ENCODE measurements at places on chromosomes 3 and 15.

DNA sequence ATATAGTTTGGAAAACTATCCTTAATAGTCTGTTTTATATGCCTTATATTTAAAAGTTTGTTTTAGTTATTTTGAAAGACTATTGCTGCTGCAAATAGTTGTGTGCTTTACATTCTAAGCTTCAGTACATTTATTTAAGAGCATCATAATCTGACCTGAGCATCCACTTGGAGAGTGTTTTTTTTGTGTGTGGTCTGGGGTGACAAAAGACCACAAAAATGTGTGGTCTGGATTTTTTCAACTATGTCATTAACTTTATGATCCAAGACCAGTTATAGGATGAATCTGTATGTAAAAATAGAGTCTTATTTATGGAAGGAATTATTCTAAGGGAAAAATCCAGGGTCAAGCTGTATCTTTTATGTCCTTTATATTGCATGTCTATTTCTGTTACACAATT lies 77.4 kb downstream of the SLTM start:
- DNase-seq: no peak

DNA sequence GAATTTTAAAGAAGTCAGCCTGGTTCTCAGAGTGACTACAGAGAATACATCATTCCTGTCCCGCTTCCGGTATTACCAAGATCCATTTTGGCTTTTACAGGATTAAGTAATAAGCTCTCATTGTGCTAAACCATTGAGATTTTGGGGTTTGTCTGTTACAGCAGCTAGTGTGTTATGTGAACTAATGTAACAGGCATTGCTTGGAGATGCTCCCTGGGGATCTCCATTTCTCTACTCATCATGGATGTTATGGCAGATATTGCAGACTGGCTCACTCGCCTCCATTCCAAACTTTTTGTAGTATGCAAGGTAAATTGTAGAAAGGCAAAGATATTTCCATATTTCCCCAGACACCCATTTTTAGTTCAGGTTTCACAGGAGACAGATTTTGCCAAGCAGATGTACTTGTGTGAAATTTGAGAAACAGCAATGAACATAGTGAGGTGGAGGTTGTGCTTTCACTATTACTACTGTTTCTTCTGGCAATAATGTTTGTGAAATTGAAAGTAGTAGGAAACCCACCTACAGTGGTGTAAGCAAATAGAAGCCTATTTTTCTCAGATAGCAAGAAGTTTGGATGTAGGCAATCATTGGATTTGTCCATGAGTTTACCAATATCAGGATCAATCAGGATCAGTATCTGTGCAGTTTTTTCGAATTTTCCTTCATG lies 177.1 kb upstream of the GALNT15 start:
- DNase-seq: no peak

DNA sequence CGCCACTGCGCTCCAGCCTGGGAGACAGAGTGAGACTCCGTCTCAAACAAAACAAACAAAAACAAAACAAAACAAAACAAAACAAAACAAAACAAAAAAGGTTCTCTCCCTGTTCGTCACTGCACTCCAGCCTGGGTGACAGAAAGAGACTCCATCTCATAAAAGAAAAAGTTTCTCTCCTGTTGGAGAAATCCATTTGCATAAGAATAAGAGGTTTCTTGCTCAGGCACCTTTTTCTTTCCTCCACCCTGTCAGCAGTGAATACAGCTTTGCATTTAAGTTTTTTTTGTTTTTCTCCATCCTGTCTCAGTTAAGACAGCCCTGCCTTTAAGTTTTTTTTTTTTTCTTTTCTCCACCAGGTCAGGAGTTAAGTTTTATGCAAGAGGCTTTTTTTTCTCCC lies 109.5 kb downstream of the DPH6 start:
- DNase-seq: no peak

GRCh38 chr3:127209155-127209839 lies 16.4 kb downstream of the PRR23E start:
- DNase-seq: peak; percentile 77

- peak; percentile 76 for DNase-seq
These were observed 47.4 kb upstream of the CRTC3 start for GRCh38 chr15:90482124-90483011.

DNA sequence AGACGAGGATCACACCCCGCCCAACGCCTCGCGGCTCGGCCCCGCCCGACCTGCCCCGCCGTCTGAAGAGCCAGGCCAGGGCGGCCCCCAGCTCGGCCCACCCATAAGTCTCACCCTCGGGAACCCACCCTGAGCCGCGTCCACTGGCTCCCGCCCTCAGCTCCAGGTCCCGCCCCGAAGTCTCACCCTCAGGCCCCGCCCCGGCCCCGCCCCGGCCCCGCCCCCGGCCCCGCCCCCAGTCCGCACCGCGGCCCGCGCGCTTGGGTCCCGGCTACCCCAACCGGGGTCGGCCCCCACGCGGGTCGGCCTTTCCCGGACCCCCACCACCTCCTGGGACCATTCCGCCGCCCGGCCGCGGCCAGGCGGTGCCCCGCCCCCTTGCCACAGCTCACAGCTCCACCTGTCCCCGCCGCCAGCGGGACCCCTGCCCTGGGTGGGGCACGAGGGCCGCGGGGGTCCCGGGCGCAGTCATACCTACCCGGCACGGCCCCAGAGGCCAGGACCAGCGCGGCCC lies 489 bp downstream of the CSPG5 start:
- DNase-seq: peak; percentile 24

DNA sequence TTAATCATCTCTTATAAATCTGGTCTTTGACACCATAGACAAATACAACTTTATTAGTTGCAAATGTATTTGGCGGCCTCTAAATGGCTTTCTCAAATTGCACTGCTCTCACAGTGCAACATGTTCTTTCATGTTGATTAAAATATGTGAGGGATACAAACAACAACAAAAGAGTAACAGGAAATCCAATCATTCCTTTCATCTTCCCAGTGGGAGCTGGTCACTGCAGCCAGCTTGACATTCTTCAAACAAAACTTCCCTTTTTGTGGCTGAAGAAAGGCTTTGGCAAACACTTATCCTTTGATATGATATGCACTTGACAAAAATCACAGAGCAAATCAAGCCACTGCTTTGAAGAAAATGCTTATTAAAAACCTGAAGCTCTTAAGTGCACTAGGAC lies 973.6 kb downstream of the EPHA3 start:
- peak; percentile 22 for DNase-seq

GRCh38 chr3:38167591-38167990 lies 2.3 kb downstream of the OXSR1 start:
- DNase-seq: no peak

GRCh38 chr15:44035781-44036699 lies 159.0 kb downstream of the FRMD5 start:
- no peak for DNase-seq

- peak; percentile 53 for DNase-seq
These were observed 26.3 kb downstream of the CDIN1 start for GRCh38 chr15:36605604-36606263.

- DNase-seq: peak; percentile 88
These were observed 1.1 kb downstream of the PLXND1 start for GRCh38 chr3:129605203-129605921.

DNA sequence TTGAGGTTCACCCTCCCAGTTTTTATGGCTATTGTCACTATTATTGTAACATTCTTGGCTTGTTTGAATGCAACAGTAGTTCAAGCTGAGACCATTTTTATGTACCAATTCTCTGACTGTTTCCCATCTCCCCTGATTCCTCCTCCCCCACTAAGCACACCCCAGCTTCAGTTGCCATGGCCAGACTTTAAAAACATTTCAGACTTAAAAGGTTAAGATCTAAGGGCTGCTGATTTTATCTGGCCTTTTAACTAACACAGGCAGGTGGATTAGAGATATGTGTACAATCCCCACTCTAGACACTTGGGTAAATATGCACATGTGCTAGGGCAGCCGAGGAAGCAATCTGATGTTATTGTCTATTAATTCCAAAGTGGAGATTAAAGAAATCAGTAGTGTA lies 386.3 kb upstream of the NR2F2 start:
- DNase-seq: no peak

DNA sequence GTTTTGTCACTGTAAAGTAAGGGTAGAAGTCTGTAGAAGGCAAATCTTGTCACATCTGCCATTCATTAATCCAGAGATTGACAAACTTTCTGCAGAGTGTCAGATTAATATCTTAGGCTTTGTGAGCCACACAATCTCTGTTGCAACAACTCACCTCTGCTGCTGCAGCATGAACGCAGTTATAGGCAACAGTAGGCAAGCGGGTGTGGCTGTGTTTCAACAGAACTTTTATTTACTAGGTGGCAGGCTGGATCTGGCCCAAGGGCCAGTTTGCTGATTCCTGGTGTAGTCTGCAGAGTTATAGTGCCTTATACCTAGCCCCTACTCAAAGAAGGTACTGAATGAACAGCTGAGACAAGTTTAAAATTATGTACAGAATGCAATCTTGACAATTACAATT lies 396.7 kb downstream of the FOXP1 start:
- no peak for DNase-seq

DNA sequence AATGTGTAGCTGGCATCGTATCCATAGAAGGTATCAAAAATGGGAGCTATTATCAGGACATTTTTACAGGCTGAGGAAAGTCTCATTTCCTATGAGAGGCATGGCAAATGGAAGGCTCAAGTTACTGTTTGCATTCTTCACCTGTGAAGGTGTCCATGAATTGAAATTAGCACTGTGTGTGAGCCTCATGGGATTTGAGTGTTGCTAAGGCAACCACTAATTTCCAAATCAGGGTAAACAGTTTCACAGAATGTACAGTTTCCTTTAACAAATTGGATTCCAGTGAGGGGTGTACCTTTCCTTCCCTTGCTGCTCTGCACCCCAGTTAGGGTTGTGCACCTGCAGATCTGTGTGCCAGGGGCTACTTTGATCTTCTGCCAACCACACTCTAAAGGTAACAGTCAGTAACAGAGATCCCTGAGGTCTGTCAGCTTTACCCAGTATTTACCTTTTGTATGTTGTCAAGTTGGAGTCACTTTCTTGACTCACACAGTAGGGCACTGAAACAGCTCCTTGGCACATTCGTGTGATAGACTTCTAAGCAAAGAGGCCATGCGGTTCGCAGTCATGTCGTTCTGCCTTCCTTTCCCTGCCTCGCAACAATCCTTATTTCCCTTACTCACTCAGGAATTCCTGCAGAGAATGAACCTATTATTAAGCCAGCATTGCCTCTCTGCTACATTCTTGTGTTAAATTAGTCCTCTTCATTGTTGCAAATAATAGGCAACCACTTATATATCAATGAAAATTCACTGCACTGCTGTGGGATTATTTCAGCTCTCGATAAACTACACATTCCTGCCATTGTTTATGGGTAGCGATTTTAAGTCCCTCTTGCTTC lies 129.8 kb upstream of the GBE1 start:
- no peak for DNase-seq
